ENCODE measurements at places on chromosomes 1 and 21.

- DNase-seq = no peak
Observed at GRCh38 chr1:46643368-46643775, 24.8 kb downstream of the ATPAF1 start.

DNA sequence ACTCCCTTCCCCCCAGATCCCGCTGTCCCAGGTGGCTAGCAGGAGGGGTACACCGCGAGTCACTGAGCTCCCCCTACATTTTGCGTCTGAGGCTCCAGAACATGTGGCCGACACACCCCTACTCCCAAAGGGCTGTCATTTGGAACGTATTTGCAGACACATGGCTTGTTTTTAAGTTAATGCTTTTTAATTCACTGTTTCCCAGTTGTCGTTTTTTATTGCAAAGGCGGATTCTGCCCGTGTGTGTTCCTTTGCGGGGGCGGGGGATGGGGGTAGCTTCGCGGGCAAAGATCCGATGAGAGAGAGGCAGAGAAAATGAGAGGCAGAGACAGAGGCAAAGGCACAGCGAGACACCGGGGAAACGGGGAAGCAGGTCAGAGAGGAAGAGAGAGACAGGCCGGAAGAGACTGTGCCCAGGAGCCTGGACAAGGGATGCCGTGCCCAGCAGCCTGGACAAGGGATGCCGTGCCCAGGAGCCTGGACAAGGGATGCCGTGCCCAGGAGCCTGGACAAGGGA lies 270.2 kb downstream of the FOXD2 start:
- no peak for DNase-seq

GRCh38 chr1:1061682-1062345 lies 12.3 kb downstream of the RNF223 start:
- DNase-seq = no peak

GRCh38 chr1:116226017-116226416 lies 114.8 kb downstream of the MAB21L3 start:
- no peak for DNase-seq

- no peak for DNase-seq
Observed at GRCh38 chr1:206814716-206815341, 42.5 kb upstream of the IL10 start.

- DNase-seq = no peak
Observed at GRCh38 chr1:175338387-175339135, 146.0 kb upstream of the KIAA0040 start.

- no peak for DNase-seq
Observed at GRCh38 chr1:201378804-201379203, 1.3 kb upstream of the TNNT2 start.

DNA sequence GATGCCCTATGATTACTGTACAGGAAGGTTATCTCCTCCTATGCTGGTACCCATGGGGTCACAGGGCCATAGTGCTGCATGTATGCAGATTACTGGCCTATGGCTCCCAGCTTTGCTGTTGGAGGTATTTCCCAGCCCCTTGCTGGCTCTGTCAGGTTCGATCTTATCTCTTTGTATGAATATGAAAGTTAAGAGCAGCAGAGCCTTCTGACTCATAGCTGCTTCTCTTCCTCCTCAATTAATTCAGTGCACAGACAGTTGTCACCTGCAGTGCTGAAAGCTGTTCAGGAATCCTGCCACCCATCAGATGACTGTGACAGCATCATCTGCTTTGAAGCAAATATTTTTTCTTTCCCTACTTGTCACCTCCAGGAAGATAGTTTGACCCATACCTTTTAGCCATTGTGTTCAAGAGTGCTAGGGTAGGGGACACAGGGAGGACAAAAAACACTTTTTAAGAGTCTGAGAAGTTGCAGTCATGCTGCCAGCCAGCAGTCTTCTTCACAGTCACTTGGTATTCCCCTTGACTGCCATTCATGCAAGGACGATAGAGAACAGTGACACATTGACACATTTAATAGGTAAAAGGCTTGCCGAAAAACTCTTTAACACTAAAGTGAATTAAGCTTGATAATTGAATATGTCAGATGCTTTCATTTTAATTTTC lies 73.1 kb downstream of the KIF1B start:
- DNase-seq = no peak

GRCh38 chr1:152029144-152029928 lies 7.5 kb downstream of the S100A11 start:
- no peak for DNase-seq

DNA sequence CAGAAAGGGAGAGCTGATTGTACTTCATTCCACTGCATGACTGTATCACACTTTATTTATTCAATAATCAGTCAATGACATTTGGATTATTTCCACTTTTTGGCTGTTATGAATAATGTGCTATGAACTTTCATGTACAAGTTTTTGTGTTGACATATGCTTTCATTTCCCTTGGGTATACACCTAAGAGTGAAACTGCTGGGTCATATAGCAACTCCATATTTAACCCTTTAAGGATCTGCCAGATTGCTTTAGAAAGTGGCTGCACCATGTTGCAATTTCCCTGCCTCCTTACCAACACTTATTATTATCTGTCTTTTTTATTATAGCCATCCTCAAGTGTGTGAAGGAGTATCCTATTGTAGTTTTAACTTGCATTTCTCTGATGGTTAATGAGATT lies 108.8 kb upstream of the KCNK1 start:
- DNase-seq = no peak

DNA sequence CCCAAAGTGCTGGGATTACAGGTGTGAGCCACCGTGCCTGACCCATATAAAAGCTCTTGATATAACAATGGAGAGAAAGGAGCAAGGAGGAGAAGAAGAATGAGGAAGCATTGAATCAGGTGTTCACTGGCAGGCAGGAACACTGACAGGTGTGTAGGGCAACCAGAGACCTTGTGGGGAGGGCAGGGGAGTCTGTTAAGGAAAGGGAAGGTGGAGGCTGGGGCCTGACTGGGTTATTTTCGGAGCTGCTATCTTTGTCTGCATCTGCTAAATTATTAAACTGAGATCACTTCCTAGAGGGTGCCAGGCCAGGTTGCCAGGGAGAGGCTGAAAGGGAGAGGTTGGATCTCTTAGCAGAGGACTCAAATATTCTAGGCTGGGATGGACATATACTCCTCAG lies 6.8 kb upstream of the TRNP1 start:
- DNase-seq = no peak

DNA sequence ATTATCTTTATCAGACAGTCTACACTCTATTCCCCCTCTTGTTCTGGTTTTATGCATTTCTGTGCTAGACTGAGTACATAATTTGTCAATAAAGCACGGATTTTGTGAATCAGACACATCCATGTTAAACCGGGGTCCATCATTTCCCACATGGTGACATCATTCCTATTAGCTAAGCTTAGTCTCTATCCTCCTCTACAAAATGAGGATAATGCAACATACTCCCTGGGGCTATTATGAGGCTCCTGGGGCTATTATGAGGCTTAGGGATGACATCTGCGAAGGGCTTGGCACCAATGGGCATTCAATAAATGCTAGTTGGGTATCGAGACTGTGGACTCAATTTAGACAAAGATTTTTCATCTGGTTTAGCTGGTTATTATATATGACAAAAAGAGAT lies 25.1 kb upstream of the APP start:
- no peak for DNase-seq

DNA sequence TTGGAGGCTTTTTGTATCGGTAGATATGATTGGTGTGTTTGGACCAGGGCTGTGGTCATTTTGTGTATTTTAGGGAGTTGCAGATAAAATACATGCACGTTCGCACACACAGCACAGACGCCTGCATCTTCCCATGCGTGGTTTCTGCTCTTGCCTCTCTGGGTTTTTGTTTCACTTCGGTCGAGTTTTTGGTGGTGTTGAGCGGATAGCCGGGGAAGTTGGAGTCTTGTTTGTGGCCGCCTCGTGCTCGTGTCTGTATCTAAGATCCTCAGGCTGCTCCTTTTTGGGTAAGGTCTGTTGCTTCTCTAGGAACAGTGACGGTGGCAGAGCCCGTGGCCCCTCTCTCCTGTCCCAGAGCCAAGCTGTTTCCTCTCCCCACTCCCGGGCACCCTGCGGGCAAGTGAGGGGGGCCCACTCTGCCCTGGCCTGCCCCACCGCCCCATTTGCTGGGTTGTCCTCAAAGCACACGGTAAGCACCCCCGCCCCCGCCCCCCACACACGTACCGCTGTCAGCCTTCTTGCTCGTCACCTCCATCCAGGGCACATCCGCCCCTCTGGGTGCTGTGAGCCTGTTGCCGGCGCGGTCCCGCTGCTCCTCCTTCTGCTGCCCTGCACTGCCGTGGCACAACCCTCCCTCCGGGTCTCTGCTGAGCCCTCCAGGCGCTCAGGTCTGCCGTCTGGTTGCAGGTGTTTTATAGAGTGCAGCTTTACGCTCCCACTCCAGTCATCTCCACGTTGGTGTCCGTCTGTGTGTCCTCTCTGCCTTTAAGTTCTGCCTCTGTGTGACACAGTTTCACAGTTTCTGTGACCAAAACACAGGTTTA lies 51.9 kb downstream of the AGPAT3 start:
- DNase-seq = no peak

- DNase-seq = no peak
Observed at GRCh38 chr1:172745014-172745413, 86.1 kb downstream of the FASLG start.

DNA sequence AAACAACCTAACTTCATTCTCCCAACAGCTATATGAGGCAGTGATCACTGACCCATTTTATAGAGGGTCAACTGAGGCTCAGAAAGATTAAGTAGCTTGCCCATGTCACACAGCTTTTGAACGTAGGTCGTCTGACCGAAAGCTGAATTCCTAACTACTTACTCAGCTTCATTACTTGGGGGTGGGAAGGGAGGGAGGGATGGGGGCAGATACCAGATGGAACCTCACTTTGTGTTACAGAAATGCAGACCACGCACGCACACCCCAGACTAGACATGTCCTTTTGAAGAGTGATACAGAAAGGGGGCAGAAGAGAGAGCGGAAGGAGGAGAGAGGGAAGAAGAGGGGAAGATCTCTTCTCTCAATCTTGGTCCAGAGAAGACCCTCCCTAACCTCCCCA lies 2.3 kb downstream of the ADGRB2 start:
- no peak for DNase-seq

DNA sequence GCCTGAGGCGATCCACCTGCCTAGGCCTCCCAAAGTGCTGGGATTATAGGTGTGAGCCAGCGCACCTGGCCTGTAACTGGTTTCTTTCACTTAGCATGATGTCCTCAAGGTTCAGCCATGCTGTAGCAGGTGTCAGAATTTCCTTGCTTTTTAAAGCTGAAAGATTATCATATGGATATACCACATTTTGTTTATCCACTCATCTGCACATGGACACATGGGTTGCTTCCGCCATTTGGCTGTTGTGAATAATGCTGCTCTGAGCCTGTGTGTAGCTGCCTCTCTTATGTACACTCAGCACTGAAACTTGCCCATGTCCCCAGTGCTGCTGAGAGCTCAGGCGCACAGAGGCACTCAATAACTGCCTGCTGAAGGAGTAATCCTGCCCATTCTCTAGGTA lies 11.8 kb downstream of the CSMD2 start:
- no peak for DNase-seq

GRCh38 chr1:55749975-55750627 lies 534.9 kb upstream of the USP24 start:
- no peak for DNase-seq

DNA sequence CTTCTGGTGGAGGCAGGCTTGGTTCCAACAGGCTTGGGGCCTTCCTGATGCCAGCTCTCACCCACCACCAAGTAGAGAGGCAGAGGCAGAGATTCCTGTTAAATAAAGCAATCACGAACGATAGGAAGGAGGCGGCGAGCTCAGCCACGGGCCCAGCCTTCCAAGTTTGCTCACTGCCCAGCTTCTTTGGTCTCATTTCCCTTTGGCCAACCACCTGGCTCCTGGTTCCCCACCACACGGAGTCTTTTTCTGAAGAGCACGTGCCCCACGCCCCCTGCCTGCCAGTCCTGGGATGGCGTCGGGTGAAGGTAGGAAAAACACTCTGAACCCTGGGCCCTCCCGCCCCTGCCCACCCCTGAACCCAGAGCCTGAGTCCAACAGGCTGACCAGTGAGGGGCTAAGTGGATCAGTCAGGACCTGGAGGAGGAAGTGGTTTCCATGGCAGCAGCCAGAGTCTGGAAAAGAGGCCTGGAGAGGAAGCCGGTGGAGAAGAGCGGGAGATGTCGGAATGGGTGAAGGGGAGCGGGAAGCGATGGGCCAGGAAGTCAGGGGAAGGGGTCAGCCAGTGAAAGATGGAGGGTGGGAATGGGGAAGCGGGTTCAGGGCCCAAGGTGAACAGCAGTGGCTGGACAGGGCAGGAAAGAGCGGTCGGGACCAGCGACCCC lies 158.2 kb upstream of the KLHDC7A start:
- no peak for DNase-seq

GRCh38 chr1:99525331-99525730 lies 120.6 kb upstream of the PALMD start:
- no peak for DNase-seq
